ENCODE measurements at places on chromosomes 13 and 19. TPM values are rescaled to one million over a fixed set of nuclear protein-coding genes. Genes with fewer than 3 reads are reported as not detected.

- DNase-seq: no peak
- H3K27ac ChIP-seq: no peak overlapping the region
- no peaks in the 10 kb centered on the region for H3K4me1 ChIP-seq
- no peaks in the 10 kb centered on the region for H3K27me3 ChIP-seq
- H3K4me3 ChIP-seq: no peak overlapping the region
- H3K36me3 ChIP-seq: no peaks in the 10 kb centered on the region
These were observed 21.3 kb downstream of the B3GLCT start for GRCh38 chr13:31221057-31221456.

DNA sequence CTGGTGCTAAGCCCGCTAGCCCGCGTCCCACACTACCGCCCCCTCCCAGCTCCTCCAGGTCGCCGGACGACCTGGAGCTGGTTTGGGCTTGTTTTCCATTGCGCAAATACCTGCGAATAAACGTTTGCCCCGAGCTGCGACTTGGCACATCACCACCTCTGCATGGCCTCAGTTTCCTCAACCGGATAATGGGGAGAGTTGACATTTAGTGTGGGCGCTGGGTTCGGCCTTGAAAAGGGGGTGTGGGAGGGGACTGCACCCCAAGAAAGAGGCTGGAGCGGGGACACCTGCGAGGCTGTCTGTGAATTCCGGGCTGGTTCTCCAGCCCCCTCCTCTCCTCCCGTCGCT is 11.0 kb upstream of the JUND start:
- peak overlapping the region; percentile 97 for H3K27ac ChIP-seq
- peaks cover 13% of the 10 kb centered on the region for H3K4me1 ChIP-seq
- DNase-seq: peak; percentile 73
- H3K27me3 ChIP-seq: no peaks in the 10 kb centered on the region
- no peaks in the 10 kb centered on the region for H3K36me3 ChIP-seq
- H3K4me3 ChIP-seq: peak overlapping the region; percentile 60

- H3K27ac ChIP-seq: no peak overlapping the region
- H3K36me3 ChIP-seq: no peaks in the 10 kb centered on the region
- H3K27me3 ChIP-seq: no peaks in the 10 kb centered on the region
- H3K4me3 ChIP-seq: no peak overlapping the region
- no peak for DNase-seq
- H3K4me1 ChIP-seq: no peaks in the 10 kb centered on the region
These were observed 8.2 kb downstream of the SERTM1 start for GRCh38 chr13:36681894-36682624.

DNA sequence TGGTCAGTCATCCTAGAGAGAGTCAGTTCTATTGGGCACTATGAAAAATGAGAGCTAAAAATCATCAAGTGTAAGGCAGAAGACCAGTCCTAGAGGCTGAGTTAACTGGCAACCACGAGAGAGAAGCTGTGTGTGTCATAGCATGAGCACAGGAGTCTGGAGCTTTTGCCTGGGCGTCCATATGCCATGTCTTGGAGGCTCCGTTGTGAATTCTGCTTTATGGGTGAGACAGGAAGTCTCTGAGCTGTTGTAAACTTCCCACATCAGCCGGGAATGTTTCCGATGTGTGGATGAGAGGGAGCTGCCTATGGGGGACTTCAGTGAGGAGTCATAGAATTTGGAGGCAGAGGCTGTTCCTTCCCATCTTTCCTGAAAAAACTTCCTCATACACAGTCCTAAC is 120.0 kb downstream of the ITGBL1 start:
- no peak for DNase-seq
- H3K27me3 ChIP-seq: no peaks in the 10 kb centered on the region
- H3K36me3 ChIP-seq: no peaks in the 10 kb centered on the region
- no peak overlapping the region for H3K27ac ChIP-seq
- no peak overlapping the region for H3K4me3 ChIP-seq

DNA sequence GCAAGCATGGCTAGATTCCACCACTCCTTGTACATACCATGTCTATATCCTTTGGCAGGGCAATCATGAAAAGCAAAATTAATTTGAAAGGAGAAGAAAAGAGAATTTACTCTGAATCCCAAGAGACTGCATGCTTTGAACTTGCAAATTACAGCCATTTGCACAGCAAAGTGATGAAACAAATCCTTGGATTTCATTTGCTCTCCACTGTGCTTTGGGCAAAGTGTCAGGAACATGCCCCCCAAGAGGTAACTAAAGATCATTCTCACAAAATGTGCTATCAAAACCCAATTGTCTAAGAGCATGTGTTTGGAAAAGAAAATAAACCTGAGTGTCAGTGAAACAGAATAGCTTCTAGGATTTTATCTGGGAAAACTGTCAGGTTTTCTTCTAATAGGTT is 298.5 kb downstream of the GPC6 start:
- H3K4me1 ChIP-seq: no peaks in the 10 kb centered on the region
- no peak for DNase-seq
- H3K27me3 ChIP-seq: no peaks in the 10 kb centered on the region

DNA sequence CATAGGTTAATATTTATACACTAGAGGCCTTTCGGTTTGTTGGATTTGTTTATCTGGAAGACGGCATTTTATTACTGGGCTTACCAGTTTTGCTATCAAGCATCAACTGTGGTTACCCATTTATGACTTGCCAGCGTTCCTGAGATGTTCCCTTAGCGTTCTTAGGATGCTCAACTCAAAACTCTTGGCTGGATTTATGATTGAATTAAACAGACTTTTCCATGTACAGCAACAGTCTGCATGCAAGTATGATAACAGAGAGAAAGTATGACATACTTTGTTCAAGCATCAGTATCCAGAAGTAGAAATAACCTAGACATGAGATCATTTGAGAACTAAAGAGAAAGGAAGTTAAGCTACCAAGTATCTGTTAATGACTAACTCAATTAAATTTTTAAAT is 29.9 kb upstream of the RNF113B start:
- H3K4me1 ChIP-seq: no peaks in the 10 kb centered on the region
- DNase-seq: no peak
- no peaks in the 10 kb centered on the region for H3K36me3 ChIP-seq
- H3K27ac ChIP-seq: no peak overlapping the region

DNA sequence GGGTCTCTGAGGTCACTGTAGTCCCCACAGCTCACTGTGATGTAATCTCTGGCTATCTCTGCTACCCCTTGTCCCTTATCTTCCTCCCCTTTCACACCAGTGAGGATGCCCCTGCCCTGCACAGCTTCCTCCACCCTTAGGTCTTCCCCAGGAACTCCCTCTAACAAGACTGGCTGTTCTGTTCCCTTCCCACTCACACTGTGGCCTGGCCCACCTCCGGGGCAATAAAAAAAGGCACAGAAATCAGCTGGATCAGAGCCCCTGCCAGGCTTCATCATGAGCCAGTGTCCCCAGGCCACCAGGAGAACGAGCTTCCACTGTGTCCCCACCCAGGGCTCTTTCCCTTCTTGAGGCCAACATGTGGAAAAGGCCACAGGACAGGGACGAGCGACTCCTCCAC is 4.6 kb downstream of the CEACAM3 start:
- no peak overlapping the region for H3K27ac ChIP-seq
- H3K4me1 ChIP-seq: no peaks in the 10 kb centered on the region
- no peaks in the 10 kb centered on the region for H3K27me3 ChIP-seq
- H3K36me3 ChIP-seq: no peaks in the 10 kb centered on the region
- no peak for DNase-seq

DNA sequence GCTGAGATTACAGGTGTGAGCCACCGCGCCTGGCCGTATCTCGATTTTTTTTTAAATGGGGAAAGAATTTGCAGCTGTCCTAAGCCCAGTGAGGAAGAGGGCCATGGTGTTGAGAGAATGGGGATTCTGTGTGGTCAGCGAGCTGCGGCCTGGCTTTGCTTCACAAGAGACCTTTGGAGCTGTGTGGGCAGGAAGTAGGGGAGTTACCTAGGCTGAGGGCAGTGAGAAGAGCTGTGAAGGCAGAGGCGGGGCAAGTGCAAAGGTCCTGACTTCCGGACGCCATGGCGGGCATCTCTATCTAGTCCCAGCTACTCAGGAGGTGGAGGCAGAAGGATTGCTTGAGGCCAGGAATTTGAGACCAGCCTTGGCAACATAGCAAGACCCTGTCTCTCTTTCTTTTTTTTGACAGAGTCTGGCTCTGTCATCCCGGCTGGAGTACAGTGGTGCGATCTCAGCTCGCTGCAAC is 4.9 kb downstream of the AP2A1 start:
- no peaks in the 10 kb centered on the region for H3K36me3 ChIP-seq
- DNase-seq: no peak
- no peak overlapping the region for H3K4me3 ChIP-seq

DNA sequence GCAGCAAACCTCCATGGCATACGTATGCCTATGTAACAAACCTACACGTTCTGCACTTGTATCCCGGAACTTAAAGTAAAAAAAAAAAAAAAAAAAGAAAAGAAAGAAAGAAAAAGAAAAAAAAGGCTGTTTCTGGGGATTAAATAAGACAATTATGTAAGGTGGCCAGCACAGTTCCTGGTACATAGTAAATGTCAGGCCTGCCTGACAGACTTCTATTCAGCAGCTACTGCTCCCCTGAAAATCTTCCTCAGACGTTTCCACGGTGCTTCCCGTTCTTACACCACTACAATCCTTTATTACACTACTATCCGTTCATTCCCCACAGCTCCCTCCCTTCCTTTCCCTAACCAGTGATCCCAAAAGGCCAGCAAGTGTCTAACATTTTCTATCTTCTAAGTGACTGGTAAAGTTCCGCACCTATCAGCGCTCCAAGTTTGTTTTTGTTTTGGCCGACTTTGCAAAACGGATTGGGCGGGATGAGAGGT is 636 bp upstream of the RB1 start:
- H3K27me3 ChIP-seq: no peaks in the 10 kb centered on the region
- peak overlapping the region; percentile 97 for H3K27ac ChIP-seq
- no peaks in the 10 kb centered on the region for H3K36me3 ChIP-seq
- no peaks in the 10 kb centered on the region for H3K4me1 ChIP-seq
- DNase-seq: no peak
- H3K4me3 ChIP-seq: peak overlapping the region; percentile 96

Gene THSD1
- 1.2 TPM for total RNA-seq

Gene IFNL1
- not detected for total RNA-seq
